ENCODE measurements at places on chromosomes 3 and 15. TPM values are rescaled to one million over a fixed set of nuclear protein-coding genes. Genes with fewer than 3 reads are reported as not detected.

- no peaks in the 10 kb centered on the region for H3K36me3 ChIP-seq
- H3K27ac ChIP-seq = peak overlapping the region; percentile 62
- H3K27me3 ChIP-seq = no peaks in the 10 kb centered on the region
- H3K4me3 ChIP-seq = peak overlapping the region; percentile 97
Measured at GRCh38 chr3:51539291-51539941, 897 bp downstream of the RAD54L2 start.

- H3K4me1 ChIP-seq = no peaks in the 10 kb centered on the region
- no peaks in the 10 kb centered on the region for H3K36me3 ChIP-seq
- DNase-seq = no peak
- H3K27me3 ChIP-seq = no peaks in the 10 kb centered on the region
Measured at GRCh38 chr3:35393901-35394799, 245.2 kb upstream of the ARPP21 start.

GRCh38 chr15:50563756-50564155, 17.3 kb upstream of the USP50 start:
- no peaks in the 10 kb centered on the region for H3K27me3 ChIP-seq
- H3K4me1 ChIP-seq = no peaks in the 10 kb centered on the region
- no peak overlapping the region for H3K27ac ChIP-seq
- H3K36me3 ChIP-seq = no peaks in the 10 kb centered on the region
- DNase-seq = no peak
- H3K4me3 ChIP-seq = no peak overlapping the region

DNA sequence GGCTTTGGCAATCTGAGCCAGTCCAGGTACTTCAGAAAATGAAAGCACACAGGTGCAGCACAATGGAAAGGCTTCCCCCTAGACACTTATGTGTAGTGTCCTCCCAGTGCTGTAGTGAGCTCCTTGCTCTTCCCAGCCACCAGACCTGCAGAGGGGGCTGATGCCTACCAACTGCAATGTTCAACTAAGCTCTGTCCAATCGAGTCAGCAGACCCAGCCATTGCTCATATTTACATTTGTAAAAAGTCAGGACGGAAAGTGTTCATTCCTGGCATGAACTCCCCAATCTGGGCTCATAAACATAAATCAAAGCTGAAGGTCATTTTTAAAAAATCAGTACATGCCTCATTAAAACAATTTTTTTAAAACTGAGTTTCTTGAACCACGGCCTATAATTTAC, 73.0 kb downstream of the FOXP1 start:
- no peak overlapping the region for H3K4me3 ChIP-seq
- no peaks in the 10 kb centered on the region for H3K36me3 ChIP-seq
- H3K27me3 ChIP-seq = no peaks in the 10 kb centered on the region

- H3K27ac ChIP-seq = no peak overlapping the region
- no peaks in the 10 kb centered on the region for H3K36me3 ChIP-seq
- H3K4me1 ChIP-seq = no peaks in the 10 kb centered on the region
- no peak overlapping the region for H3K4me3 ChIP-seq
Measured at GRCh38 chr3:124510290-124510689, 220.0 kb upstream of the UMPS start.

The BCL6 gene
- total RNA-seq = 0.64 TPM
